ENCODE measurements at places on chromosomes 2 and 18.

DNA sequence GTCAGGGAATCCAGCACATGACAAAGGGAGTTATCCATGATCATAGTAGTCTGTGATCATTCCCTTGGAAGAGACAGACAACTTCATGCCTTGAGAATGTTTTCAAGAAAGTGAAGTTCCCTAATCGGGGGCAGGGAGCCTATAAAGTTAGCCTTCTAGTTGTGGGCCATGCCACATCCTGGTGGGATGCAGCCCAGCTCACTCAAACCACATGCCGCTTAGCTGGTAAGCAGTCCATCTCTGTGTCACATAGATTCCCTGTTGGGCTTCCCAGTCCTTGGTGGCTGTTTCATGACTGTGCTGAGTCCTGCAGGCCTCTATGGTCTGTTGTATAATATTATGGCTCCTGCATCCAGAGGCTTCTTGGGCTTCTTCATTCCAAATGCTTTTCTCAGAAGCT lies 11.4 kb upstream of the ARHGAP25 start:
- no peak for DNase-seq

DNA sequence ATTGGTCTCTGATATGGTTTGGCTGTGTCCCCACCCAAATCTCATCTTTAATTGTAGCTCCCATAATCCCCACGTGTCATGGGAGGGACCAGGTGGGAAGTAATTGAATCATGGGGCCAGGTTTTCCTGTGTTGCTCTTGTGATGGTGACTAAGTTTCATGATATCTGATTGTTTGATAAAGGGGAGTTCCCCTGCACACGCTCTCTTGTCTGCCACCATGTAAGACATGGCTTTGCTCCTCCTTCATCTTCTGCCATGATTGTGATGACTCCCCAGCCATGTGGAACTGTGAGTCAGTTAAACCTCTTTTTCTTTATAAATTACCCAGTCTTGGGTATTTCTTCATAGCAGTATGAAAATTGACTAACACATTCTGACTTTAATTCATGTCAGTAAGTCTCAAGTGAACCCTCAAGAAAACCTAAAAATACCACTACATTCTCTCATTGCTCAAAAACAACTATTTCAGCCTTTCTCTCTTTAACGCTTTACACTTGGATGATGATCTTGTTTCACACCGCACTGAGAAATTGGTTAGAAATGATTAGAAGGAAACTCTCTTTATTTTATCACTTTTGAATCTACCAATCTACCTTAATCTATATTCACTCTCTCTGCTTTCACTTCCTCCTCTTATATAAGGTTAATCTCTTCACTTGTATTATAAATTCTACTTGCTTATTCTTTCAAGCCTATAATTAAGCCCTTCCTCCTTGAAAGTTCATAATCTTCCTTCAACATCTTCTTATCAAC lies 110.1 kb downstream of the GALR1 start:
- no peak for DNase-seq

DNA sequence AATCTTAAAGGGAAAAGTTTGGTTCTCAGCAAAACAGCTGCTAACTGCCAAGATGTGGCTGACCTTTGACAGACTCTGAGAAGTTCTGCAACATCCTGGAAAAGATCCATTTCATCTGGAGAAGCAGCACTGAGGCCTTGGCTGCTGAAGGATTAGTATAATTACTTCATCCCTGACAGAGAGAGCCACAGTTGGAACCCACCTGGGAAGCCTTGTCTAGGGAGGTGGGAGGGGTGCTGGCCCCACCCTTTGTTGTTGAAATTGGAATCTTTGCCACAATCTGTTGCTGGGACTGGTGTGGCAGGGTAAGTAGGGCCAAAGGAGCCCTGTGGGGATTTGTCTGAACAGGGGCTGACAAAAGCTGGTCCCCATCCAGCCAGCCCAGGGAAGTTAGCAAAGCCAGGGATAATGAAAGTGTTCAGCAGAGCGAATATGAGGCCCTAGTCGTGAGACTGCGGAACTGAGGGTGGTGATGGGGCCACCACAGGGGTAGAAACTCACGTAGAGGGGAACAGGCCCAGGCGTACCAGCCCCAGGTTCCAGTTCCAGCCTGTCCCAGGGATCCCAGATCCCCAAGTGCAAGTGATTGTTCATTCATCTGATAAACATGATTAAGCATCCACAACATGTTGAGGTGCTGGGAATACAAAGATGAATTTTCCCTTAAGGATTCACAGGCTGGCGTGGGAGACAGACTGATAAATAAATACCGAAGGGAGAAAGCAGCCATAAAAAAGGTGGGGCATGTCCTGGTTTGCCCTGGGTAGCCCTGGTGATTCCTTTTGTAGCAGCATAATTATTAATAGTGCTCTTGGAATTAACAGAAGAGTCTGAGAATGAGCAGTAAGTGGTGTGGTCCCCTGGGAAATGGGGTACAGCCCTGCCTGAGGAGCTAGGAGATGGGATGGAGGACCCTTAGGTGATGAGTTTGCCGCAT lies 60.0 kb downstream of the MYO1B start:
- no peak for DNase-seq

GRCh38 chr18:3903337-3903736 lies 453.4 kb downstream of the TGIF1 start:
- no peak for DNase-seq

DNA sequence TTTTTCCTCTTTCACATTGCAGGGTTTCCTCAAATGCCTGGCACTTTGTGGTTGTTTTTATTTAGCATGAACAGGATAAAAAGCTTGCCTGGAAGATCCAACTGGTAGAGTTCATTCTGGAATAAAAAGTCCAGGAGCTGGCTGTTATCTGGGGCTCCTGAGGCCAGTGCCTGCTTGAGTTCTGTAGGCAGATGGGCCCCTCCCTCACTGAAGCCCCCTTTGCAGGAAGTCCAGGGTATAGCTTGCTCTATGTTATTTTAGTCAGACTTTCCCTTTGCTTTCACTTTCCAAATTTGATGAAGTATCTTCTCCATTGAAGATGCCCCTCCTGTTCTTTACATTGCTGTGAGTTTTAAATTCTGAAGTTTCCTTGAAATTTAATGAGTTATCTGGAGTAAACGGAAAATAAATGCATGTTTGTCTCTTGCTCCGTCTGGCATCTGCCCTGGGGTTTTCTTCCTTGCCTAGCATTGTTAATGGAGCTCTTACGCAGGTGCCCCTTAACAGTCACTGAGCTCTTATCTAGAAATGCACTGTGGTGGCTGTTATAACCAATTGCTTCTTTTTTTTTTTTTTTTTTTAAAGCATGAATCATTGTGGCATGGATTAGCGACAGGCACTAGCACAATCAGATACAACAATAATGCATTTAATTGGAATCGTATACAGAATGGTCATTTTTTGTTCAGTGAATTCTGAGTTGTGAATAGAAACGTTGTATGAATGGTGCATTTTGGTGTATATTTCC lies 27.0 kb upstream of the LPIN1 start:
- no peak for DNase-seq

Data from HEK293T (cell line).